ENCODE measurements at places on chromosomes 7 and 10. TPM values are rescaled to one million over a fixed set of nuclear protein-coding genes. Genes with fewer than 3 reads are reported as not detected.

CDK14 gene
- 0.18 TPM for total RNA-seq

TYW1B gene
- 9.8 TPM for total RNA-seq

NACAD gene
- total RNA-seq: 0.02 TPM

AKR1D1 gene
- total RNA-seq: not detected

TFPI2 gene
- 0.11 TPM for total RNA-seq

TMEM270 gene
- total RNA-seq: not detected

AGAP5 gene
- total RNA-seq: 5.6 TPM

NPTX2 gene
- not detected for total RNA-seq

NUTM2E gene
- 0.20 TPM for total RNA-seq

WNT8B gene
- not detected for total RNA-seq

INTS15 gene
- 24.6 TPM for total RNA-seq

FBXL13 gene
- total RNA-seq: 27.4 TPM

MYO3A gene
- not detected for total RNA-seq

VWC2 gene
- not detected for total RNA-seq

FKBP6 gene
- total RNA-seq: not detected

CPA2 gene
- 0.84 TPM for total RNA-seq

TMEM236 gene
- 0.04 TPM for total RNA-seq

BTBD16 gene
- not detected for total RNA-seq

PAPOLB gene
- total RNA-seq: 0.25 TPM

STRIP2 gene
- total RNA-seq: 56.3 TPM

CTAGE6 gene
- total RNA-seq: 0.18 TPM

CLEC5A gene
- not detected for total RNA-seq

UNCX gene
- not detected for total RNA-seq

CYP3A7 gene
- not detected for total RNA-seq

CAMK1D gene
- 0.24 TPM for total RNA-seq

WDR37 gene
- total RNA-seq: 11.1 TPM

ELN gene
- total RNA-seq: 0.20 TPM

GDF2 gene
- 0.27 TPM for total RNA-seq

CAMK2B gene
- not detected for total RNA-seq

TDRD1 gene
- not detected for total RNA-seq

FRMD4A gene
- 4.3 TPM for total RNA-seq

SEC31B gene
- total RNA-seq: 4.6 TPM

IL2RA gene
- 1.1 TPM for total RNA-seq

ZEB1 gene
- 7.0 TPM for total RNA-seq
